Large intestine (tissue), 12 donors: ENCODE measurements at places on chromosomes 3 and 15. TPM values are rescaled to one million over a fixed set of nuclear protein-coding genes. Genes with fewer than 3 reads are reported as not detected.

DPP8 gene
- polyA plus RNA-seq, result 35.0 TPM

CASR gene
- 1.9 TPM for polyA plus RNA-seq

RHCG gene
- 0.12 TPM for polyA plus RNA-seq

HIGD2B gene
- not detected for polyA plus RNA-seq

ANKRD34C gene
- polyA plus RNA-seq, result not detected

DNA sequence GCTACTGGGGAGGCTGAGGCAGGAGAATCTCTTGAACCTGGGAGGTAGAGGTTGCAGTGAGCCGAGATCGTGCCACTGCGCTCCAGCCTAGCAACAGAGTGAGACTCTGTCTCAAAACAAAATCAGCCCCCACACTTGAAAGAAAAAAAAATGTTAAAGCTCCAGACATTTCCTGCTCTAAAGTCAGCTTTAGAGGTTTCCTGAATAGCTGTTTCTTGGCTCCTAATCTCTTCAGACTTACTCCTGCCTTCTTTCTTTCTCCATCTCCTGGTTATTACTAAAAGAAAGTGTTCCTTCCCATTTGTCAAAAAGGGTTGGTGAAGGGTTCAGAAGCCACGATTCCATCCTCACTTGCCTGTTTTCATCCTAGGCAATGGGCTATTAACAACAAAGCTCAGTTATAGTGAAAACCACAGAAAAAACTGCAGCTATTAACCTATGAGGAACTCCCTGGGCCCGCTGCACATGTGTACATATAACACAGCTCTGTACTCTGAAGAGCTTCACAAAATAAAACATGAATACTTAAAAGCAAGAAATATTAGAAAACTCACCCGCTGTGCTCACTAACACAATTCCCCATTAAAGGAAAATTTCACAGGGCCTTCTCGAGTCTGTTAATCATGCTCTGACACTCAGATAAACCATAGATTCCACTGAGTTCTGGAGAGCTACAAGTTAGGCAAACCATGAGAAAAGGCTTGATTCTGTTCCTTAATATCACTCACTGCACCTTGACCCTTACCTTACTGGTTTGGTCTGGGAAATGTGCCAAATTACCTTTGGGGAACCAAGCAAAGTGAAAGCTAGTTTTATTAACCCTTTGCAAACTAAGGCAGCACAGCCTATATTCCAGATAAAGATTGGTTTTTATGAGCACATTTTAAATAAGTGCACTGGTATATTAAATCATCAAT lies 89.9 kb upstream of the TSPAN3 start:
- no peak overlapping the region for H3K4me3 ChIP-seq
- peak overlapping the region; percentile 70 for H3K27ac ChIP-seq
- H3K27me3 ChIP-seq, result no peaks in the 10 kb centered on the region
- H3K4me1 ChIP-seq, result peaks cover 23% of the 10 kb centered on the region
- H3K36me3 ChIP-seq, result peaks cover 19% of the 10 kb centered on the region
- peak; percentile 64 for DNase-seq

DNA sequence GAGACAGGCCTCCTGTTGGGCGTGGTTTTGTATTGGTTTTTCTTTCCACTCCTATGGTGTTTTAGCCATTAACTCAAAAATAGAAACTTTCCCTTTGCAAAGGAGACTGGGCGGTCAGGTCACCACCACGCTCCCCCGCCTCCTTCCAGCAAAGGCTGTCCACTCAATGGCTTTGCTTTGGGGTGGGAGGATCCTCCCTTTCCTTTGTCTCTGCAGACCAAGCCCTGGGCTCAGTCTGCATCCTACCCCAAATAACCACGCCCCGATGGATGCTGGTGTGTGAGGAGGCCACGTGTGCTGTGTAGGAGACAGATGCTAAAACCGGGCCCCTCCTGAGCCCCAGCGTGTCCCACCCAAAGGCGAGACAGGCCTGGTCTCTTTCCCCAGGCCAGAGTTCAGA lies 68.5 kb downstream of the GRIP2 start:
- H3K27ac ChIP-seq, result no peak overlapping the region
- H3K27me3 ChIP-seq, result no peaks in the 10 kb centered on the region
- no peak overlapping the region for H3K4me3 ChIP-seq
- peaks cover 68% of the 10 kb centered on the region for H3K36me3 ChIP-seq

GRCh38 chr3:12956316-12956660 lies 114.9 kb upstream of the RPL32 start:
- H3K27ac ChIP-seq, result no peak overlapping the region
- no peak overlapping the region for H3K4me3 ChIP-seq
- H3K27me3 ChIP-seq, result no peaks in the 10 kb centered on the region
- H3K4me1 ChIP-seq, result peaks cover 26% of the 10 kb centered on the region

DNA sequence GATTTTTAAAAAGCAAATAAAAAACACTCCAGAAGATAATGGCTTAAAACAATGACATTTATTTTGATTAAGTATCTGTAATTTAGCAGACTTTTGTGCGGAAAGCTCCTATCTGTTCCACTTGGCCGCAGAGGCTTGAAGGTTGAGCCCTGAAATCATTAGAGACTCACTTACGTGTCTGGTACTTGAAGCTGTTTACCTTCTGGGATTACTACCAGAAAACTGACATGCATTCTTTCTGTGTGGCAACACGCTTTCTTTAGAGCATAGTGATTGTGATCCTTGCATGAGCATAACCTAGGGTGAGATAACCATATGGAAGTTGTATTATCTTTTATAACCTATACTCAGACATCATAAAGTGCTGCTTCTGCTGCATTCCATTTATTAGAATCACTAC lies 298.5 kb downstream of the SI start:
- H3K36me3 ChIP-seq, result no peaks in the 10 kb centered on the region
- DNase-seq, result no peak
- no peak overlapping the region for H3K27ac ChIP-seq
- no peaks in the 10 kb centered on the region for H3K27me3 ChIP-seq

- no peak overlapping the region for H3K4me3 ChIP-seq
- H3K36me3 ChIP-seq, result peaks cover 36% of the 10 kb centered on the region
- DNase-seq, result no peak
- no peaks in the 10 kb centered on the region for H3K27me3 ChIP-seq
- H3K4me1 ChIP-seq, result no peaks in the 10 kb centered on the region
- no peak overlapping the region for H3K27ac ChIP-seq
These were observed 37.6 kb upstream of the WDR49 start for GRCh38 chr3:167691366-167691765.

DNA sequence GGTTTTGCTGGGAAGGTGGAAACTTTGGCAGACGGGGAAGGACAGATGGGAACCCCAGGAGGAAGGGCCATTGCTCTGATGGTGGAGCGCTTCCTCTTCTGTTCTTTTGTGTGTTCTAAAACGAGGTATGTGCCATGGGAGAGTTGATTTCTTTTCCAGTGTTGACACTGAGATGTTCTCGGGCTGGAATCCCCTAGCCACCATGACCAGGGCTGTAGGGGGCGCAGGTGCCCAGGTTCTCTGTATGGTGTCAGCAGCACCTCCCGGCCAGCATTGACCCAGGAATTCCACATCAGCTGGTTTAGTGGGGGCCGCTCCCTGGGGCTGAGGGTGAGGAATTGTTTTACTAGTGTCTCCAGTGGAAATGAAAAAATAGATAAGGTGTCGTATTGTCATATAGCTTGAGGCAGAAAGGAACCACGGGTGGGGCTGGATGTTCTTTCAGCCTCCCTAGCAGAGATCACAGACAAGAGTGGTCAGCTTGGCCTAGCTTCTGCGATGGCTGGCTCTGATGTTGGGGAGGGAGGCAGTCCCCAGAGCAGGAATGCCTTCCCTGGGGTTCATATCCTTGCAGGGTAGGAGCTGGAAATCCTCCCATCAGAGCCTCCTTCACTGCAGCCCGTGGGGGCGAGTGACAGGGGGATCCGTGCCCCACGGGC lies 34.2 kb upstream of the ACAD9 start:
- H3K4me3 ChIP-seq, result peak overlapping the region; percentile 44
- H3K4me1 ChIP-seq, result peaks cover 7% of the 10 kb centered on the region
- no peaks in the 10 kb centered on the region for H3K27me3 ChIP-seq
- no peaks in the 10 kb centered on the region for H3K36me3 ChIP-seq

DNA sequence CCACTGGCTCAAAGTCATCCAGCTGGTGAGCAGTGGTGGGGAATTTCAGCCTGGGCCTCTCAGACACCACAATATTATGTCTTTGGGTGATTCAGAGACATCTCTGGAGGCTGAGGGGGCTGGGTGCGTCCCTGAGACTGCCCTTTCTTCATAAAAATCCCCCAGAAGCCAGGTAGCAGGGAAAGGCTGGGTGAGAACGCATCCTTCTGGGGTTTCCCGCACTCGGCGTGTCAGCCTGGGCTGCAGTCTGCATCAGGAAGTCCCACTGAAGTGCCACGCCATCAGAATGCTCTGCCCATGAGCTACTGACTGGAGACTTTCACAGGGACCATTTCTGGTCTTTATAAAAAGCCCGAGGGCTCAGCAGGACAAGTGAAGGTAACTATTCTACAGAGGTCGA lies 148.8 kb upstream of the SLC6A11 start:
- DNase-seq, result no peak
- H3K4me1 ChIP-seq, result no peaks in the 10 kb centered on the region
- H3K36me3 ChIP-seq, result no peaks in the 10 kb centered on the region
- H3K27ac ChIP-seq, result no peak overlapping the region
- peaks cover 3% of the 10 kb centered on the region for H3K27me3 ChIP-seq

DNA sequence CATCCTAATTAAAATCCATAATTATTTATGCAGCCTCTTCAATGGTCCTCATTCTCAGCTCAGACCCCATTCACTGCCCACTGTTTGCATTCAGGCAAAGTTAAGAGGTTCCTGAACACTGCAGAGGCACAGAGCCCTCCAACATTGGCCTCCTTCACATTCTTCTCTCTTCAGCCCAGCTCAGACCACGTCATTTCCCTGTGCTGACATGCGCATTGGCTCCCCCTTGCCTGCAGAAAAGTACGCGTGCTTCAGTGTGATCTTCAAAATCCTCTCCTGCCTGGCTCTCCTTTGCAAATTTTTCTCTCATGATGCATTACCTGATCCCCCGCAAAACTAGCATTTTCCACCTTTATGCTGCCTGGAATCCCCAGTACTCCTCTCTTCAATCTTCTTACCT lies 552.3 kb downstream of the NTRK3 start:
- H3K36me3 ChIP-seq, result no peaks in the 10 kb centered on the region
- no peak for DNase-seq
- no peaks in the 10 kb centered on the region for H3K4me1 ChIP-seq

- H3K4me1 ChIP-seq, result peaks cover 16% of the 10 kb centered on the region
- H3K27me3 ChIP-seq, result no peaks in the 10 kb centered on the region
- DNase-seq, result no peak
- H3K36me3 ChIP-seq, result peaks cover 2% of the 10 kb centered on the region
- peak overlapping the region; percentile 83 for H3K4me3 ChIP-seq
These were observed 1.3 kb downstream of the SACM1L start for GRCh38 chr3:45690336-45691035.

- H3K27ac ChIP-seq, result peak overlapping the region; percentile 83
- H3K4me3 ChIP-seq, result peak overlapping the region; percentile 23
- peaks cover 10% of the 10 kb centered on the region for H3K4me1 ChIP-seq
These were observed 76.0 kb downstream of the PTPRG start for GRCh38 chr3:61637088-61638051.

GRCh38 chr15:51681303-51681963 lies at the start of gene SCG3:
SCG3 (plus strand) TSS chr15:51681503; CDS start chr15:51681756, 253 bp downstream.
- H3K36me3 ChIP-seq, result no peaks in the 10 kb centered on the region
- no peak within 1 kb of the TSS for H3K27ac ChIP-seq
- H3K27me3 ChIP-seq, result peaks cover 8% of the 10 kb centered on the region
- peak within 1 kb of the TSS; percentile 21 for H3K4me3 ChIP-seq
- peak; percentile 86 for DNase-seq
- peaks cover 6% of the 10 kb centered on the region for H3K4me1 ChIP-seq

GRCh38 chr15:80568876-80569605 lies 126.1 kb upstream of the ABHD17C start:
- no peak overlapping the region for H3K27ac ChIP-seq
- H3K27me3 ChIP-seq, result no peaks in the 10 kb centered on the region
- H3K4me1 ChIP-seq, result no peaks in the 10 kb centered on the region
- peaks cover 3% of the 10 kb centered on the region for H3K36me3 ChIP-seq
- H3K4me3 ChIP-seq, result no peak overlapping the region

GRCh38 chr15:97909291-97909891 lies 51.1 kb upstream of the ARRDC4 start:
- H3K4me3 ChIP-seq, result no peak overlapping the region
- H3K36me3 ChIP-seq, result no peaks in the 10 kb centered on the region
- peaks cover 8% of the 10 kb centered on the region for H3K27me3 ChIP-seq
- H3K4me1 ChIP-seq, result no peaks in the 10 kb centered on the region
- H3K27ac ChIP-seq, result no peak overlapping the region
- peak; percentile 44 for DNase-seq

DNA sequence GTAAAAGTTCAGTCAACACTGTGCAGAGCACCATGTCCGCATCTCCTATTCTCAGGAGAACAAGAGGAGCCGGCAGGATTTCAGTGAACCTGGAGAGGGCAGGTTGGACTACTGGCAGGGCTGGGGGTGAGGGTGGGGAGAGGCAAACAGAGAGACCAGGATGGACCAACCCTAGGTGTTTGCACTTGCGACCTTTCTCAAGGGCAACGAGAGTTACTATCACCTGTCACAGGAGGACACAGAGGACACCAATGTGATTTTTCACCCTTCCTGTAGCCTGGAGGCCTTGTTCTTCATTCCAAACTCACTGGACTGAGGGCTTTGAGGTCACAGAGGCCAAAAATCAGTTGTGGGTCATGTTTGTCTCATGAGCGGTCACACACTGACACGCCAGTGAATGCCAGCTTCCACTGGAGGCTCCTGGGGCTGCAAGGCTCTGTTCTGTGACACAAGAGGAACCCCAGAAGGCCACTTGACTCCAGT lies 89.5 kb downstream of the CPN2 start:
- no peak overlapping the region for H3K27ac ChIP-seq
- no peak for DNase-seq
- H3K27me3 ChIP-seq, result no peaks in the 10 kb centered on the region
- H3K36me3 ChIP-seq, result no peaks in the 10 kb centered on the region
- H3K4me3 ChIP-seq, result no peak overlapping the region

DNA sequence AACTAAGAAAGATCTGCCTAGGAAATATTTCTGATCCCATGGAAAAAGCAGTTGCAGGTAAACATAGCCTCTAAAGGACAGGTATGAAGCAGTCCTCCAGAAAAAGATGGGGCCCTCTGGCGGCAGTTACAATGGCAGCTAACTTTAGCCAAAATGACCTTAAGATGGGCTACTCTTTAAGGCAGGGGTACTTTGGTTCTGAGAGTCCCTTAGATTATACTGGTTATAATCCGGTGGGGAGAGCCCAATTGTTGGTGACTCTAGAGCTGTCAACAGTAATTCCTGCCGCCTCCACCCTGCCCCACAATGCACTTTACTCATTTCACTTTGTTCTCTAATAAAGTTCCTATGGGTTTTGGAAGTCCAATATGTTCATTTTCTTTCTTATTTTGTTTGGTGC lies 412.8 kb upstream of the WNT5A start:
- H3K4me1 ChIP-seq, result no peaks in the 10 kb centered on the region
- no peak overlapping the region for H3K4me3 ChIP-seq
- H3K36me3 ChIP-seq, result no peaks in the 10 kb centered on the region
- DNase-seq, result no peak
